ENCODE measurements at places on chromosomes 1 and 21. TPM values are rescaled to one million over a fixed set of nuclear protein-coding genes. Genes with fewer than 3 reads are reported as not detected.
A peak's percentile ranks its signal among the peaks of the same experiment; 100 is the strongest.

DNA sequence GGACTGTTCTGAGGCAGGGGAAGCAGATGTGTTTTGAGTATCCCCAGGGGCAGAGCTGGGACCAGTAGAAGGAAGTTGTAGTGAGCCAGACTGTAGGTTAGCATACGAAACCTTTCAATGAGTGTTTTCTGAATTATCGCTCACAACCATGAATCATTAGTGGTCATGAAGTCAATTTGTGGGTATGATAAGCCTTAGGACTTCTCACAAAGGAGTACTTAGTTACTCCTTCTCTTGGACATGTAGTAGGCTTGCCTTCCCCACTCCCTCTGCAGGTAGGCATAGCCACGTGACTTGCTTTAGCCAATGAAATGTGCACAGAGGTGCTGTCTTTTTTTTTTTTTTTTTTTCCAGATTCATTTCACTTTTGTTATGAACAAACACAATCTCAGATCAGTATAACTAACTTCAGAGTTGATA, 23.9 kb upstream of the FAAH start:
- peak; percentile 13 for DNase-seq

DNA sequence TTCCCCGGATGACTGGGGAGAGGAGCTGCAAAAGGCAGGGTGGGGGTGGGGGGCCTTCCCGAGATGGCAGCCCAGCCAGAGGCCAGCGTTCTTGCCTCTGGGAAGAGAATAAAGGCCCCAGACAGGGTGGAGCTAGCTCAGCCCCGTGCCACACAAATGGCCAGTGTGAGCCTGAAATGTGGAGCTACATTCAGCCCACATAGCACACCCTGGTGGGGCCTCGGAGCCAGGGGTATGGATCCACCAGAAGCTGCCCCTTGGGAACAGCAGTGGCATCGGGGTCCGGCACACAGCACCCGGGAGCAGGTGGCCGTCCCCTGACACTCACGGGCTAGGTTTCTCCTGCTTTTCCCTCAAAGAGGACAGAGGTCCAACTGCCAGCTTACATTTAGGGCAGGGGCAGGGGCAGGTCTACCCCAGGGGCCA, 93.9 kb downstream of the PDE9A start:
- no peak for DNase-seq

DNA sequence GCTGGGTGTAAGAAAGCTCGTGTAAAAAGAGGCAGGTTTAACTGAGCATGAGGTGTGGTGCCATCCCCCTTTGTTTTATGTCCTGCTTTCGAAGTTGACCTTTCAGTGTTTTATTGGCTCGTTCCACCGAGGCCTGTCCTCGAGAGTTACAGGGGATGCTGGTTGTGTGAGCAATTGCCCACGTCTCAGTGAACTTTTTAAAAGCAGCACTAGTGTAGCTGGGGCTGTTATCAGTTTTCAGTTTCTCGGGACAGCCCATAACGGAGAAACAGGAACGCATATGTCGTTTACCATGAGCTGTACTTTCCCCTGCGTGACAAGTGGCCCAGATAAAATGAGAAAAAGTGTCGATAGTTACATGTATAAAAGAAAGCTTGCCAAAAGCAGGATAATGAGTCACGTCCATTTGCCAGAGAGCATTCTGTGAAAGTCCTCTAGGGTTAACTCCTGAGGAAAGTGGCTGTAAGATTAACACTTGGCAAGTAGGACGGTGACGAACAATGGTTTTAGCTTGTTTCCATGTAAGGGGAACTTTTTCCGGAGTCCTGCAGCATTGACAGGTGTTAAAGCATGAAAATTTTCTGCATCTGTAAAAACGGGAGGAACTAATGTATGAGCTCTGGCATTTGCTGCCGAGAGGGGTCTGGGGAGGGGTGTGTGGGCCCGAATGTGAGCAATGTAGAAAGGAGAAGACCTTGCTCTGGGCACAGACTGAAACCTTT, 7.8 kb upstream of the LRRC47 start:
- DNase-seq = no peak

The PHGDH gene
- polyA plus RNA-seq = 139 TPM

The SERPINC1 gene
- 0.54 TPM for polyA plus RNA-seq

The KPRP gene
- not detected for polyA plus RNA-seq

The PGLYRP4 gene
- polyA plus RNA-seq = 0.31 TPM

The TIAM1 gene
- polyA plus RNA-seq = 6.3 TPM

All from large intestine (tissue), 12 donors.